ENCODE measurements at places on chromosomes 2 and 18.
A peak's percentile ranks its signal among the peaks of the same experiment; 100 is the strongest.

GRCh38 chr18:22838639-22839277, 94.4 kb upstream of the RBBP8 start:
- no peak overlapping the region for H3K27ac ChIP-seq
- peaks cover 14% of the 10 kb centered on the region for H3K27me3 ChIP-seq
- no peak overlapping the region for H3K4me3 ChIP-seq
- peak; percentile 12 for DNase-seq
- H3K4me1 ChIP-seq, result no peaks in the 10 kb centered on the region
- no peaks in the 10 kb centered on the region for H3K36me3 ChIP-seq

- no peaks in the 10 kb centered on the region for H3K36me3 ChIP-seq
- H3K27ac ChIP-seq, result no peak overlapping the region
- no peaks in the 10 kb centered on the region for H3K4me1 ChIP-seq
- DNase-seq, result no peak
Observed at GRCh38 chr18:50133526-50133925, 61.4 kb downstream of the MYO5B start.

- DNase-seq, result no peak
- no peak overlapping the region for H3K4me3 ChIP-seq
- H3K27ac ChIP-seq, result peak overlapping the region; percentile 77
- peaks cover 55% of the 10 kb centered on the region for H3K36me3 ChIP-seq
Observed at GRCh38 chr2:48508461-48509124, 21.4 kb upstream of the STON1 start.

DNA sequence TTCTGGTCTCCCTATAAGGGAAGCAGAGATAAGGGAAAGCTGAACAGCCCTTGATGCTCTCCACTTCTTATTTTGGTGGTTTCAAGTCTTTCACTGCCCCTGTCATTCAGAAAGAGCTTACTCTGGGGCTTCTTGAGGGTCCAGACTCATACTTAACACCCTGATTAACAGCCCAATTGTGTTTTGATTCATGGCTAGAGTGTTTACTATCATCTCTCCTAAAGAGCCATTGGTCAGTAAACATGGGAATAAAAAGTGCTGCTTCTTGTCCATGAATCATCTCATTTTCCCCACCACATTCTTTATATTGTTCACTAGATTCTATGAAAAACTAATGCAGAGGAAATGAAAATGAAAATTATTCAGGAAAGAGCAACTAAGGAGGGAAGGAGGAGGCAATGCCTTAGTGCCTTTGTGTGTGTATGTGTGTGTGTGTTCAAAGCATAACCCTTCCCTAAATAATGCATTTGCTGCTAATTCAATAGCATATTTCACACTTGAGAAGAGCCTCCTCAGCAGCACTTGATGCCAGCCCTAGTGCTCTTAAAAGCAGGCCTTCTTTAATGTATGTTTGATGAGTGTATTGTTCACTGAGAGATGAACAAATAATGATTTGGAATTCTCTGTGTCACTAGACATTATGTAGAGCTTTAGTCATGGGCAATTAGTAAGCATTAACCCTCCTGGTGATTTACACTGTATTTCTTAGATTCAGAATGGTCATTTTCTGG, 63.5 kb downstream of the DCC start:
- no peak overlapping the region for H3K4me3 ChIP-seq
- no peaks in the 10 kb centered on the region for H3K4me1 ChIP-seq
- DNase-seq, result no peak
- H3K36me3 ChIP-seq, result no peaks in the 10 kb centered on the region

GRCh38 chr2:37771600-37772088, 100.2 kb upstream of the CDC42EP3 start:
- H3K4me1 ChIP-seq, result peaks cover 4% of the 10 kb centered on the region
- H3K27me3 ChIP-seq, result peaks cover 4% of the 10 kb centered on the region
- H3K4me3 ChIP-seq, result no peak overlapping the region
- H3K27ac ChIP-seq, result no peak overlapping the region
- no peaks in the 10 kb centered on the region for H3K36me3 ChIP-seq

GRCh38 chr2:227813229-227813561, 447 bp upstream of the CCL20 start:
- peaks cover 5% of the 10 kb centered on the region for H3K4me1 ChIP-seq
- no peak overlapping the region for H3K27ac ChIP-seq
- H3K27me3 ChIP-seq, result no peaks in the 10 kb centered on the region
- no peak overlapping the region for H3K4me3 ChIP-seq
- no peaks in the 10 kb centered on the region for H3K36me3 ChIP-seq

- no peak for DNase-seq
- H3K36me3 ChIP-seq, result no peaks in the 10 kb centered on the region
- no peak overlapping the region for H3K27ac ChIP-seq
- peaks cover 33% of the 10 kb centered on the region for H3K27me3 ChIP-seq
- H3K4me3 ChIP-seq, result no peak overlapping the region
Observed at GRCh38 chr18:59305295-59305694, 13.2 kb downstream of the CPLX4 start.

DNA sequence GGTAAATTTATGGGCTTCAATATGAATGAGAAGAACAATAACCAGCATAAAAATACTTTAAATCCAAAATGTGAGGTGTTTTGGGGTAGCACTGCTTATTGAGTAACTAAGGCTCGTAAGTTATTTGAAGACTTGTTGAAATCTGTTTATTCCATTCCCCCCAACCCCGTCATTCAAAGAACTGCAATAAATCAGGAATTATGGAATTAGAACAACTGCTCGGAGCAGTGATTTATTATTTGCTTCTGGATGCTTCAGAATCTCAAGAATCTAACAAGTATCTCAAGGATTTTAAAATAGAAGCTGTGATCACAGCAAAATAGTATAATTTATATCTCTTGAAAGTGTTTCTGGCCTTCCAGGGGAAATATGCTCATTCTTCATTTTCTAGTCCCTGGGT, 86.8 kb downstream of the EML6 start:
- peaks cover 21% of the 10 kb centered on the region for H3K27me3 ChIP-seq
- no peaks in the 10 kb centered on the region for H3K36me3 ChIP-seq
- H3K4me3 ChIP-seq, result no peak overlapping the region
- no peak overlapping the region for H3K27ac ChIP-seq
- H3K4me1 ChIP-seq, result no peaks in the 10 kb centered on the region

DNA sequence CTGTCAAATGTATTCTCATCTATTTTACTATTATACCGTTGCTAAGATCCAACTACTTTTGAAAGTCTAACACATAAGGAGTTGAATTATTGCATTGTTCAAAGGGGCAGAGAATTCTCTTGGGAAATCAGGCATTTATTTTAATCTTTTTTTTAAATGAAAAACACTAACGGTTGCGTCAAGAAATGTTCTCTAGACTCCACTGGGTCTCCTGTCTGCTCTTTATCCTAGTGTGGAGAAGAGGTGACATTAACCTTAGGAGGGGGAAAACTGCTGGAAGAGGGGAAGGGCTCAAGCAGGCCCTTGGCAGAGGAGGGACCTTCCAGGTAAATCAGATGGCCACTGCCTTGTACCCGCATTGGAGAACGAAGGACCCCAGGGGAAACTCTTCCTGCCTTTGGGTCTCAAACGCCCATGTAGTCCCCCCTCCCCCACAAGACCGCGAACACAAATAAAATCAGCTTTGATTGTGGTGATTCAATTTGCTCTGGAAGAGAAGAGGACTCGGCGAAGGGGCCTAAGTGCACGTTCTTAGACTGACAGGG, 1.1 kb upstream of the APCDD1 start:
- no peaks in the 10 kb centered on the region for H3K4me1 ChIP-seq
- H3K36me3 ChIP-seq, result no peaks in the 10 kb centered on the region
- no peak overlapping the region for H3K27ac ChIP-seq

DNA sequence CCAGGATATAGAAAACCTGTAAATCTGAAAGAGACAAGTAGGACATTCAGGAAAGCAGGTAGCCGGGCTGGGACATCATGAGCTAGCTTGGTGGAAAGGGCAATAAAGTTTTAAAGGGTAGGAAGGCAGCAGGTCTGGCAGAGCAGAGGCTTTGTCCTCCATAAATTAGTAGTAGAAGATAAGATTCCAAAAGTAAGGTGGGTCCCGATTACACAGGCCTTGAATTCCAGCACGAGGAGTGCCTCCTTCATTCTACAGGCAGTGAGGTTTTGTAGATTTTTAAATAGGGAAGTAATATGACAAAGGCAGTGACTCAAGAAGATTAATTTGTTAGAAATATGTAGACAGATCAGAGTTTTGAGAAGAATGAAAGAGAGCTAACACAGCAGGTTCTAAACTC, 160.7 kb downstream of the DTNB start:
- no peaks in the 10 kb centered on the region for H3K27me3 ChIP-seq
- no peak for DNase-seq
- no peak overlapping the region for H3K4me3 ChIP-seq
- H3K4me1 ChIP-seq, result peaks cover 19% of the 10 kb centered on the region
- peaks cover 1% of the 10 kb centered on the region for H3K36me3 ChIP-seq

- H3K27me3 ChIP-seq, result peaks cover 3% of the 10 kb centered on the region
- no peak overlapping the region for H3K27ac ChIP-seq
- H3K4me3 ChIP-seq, result no peak overlapping the region
- DNase-seq, result no peak
Observed at GRCh38 chr2:29615183-29615582, 306.2 kb downstream of the ALK start.

- H3K27ac ChIP-seq, result no peak overlapping the region
- no peak for DNase-seq
- H3K27me3 ChIP-seq, result peaks cover 13% of the 10 kb centered on the region
Observed at GRCh38 chr2:12347066-12347493, 369.7 kb upstream of the TRIB2 start.

DNA sequence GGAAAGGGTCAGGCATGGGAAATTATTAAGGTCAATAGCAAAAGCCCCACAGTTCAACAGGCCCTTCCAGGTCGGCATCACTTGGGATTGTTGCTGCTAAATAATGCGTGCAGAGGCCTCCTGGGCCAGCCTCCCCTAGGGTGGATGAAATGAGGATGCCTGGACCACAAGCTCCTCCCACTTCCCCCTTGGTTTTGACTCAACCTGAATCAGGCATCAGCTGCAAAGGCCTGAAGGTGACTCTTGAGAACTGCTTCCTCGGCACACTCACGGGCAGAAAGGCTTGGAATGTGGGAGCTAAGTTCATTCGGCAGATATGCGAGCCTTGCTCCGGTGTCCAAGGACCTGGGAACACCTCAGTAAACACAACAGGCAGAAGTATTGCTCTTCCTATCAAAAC, 69.3 kb downstream of the MBP start:
- peaks cover 79% of the 10 kb centered on the region for H3K36me3 ChIP-seq
- no peaks in the 10 kb centered on the region for H3K27me3 ChIP-seq
- peak overlapping the region; percentile 93 for H3K4me3 ChIP-seq
- peaks cover 82% of the 10 kb centered on the region for H3K4me1 ChIP-seq

GRCh38 chr18:48932822-48933510, 17.8 kb downstream of the SMAD7 start:
- no peaks in the 10 kb centered on the region for H3K27me3 ChIP-seq
- H3K27ac ChIP-seq, result peak overlapping the region; percentile 97
- peak overlapping the region; percentile 88 for H3K4me3 ChIP-seq
- H3K36me3 ChIP-seq, result peaks cover 32% of the 10 kb centered on the region
- no peak for DNase-seq
- H3K4me1 ChIP-seq, result peaks cover 89% of the 10 kb centered on the region

Data from T-helper 2 cell treated with Interferon-gamma antibody and Interleukin-4, amounts not matched to agents 5 μg/mL and 100 μg/mL, for 36 hours (primary cell).